Amniotic epithelial cell (primary cell): ENCODE measurements at places on chromosomes 5 and 9.

DNA sequence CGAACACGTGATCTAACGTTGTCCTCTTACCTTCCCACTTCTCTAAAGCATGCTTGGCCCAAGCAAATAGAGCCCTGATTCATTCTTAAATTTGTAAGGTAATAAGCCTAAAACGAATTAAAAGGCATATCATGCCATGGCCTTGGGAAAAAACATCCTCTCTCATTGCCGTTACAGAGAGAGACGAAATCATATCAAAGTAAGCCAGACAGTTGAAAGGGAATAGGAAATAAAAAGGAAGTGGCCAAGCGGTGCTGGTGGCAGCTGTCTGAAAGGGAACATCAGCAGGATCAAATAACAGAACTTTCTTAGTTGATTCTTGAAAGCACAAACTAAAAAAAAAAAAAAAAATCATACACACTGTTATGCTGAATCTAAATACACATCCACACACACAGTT, 49.1 kb upstream of the CDH6 start:
- DNase-seq = no peak

GRCh38 chr9:121439711-121440664, 59.7 kb downstream of the GGTA1 start:
- peak; percentile 26 for DNase-seq

GRCh38 chr5:181040631-181040945, 522 bp downstream of the BTNL9 start:
- no peak for DNase-seq

DNA sequence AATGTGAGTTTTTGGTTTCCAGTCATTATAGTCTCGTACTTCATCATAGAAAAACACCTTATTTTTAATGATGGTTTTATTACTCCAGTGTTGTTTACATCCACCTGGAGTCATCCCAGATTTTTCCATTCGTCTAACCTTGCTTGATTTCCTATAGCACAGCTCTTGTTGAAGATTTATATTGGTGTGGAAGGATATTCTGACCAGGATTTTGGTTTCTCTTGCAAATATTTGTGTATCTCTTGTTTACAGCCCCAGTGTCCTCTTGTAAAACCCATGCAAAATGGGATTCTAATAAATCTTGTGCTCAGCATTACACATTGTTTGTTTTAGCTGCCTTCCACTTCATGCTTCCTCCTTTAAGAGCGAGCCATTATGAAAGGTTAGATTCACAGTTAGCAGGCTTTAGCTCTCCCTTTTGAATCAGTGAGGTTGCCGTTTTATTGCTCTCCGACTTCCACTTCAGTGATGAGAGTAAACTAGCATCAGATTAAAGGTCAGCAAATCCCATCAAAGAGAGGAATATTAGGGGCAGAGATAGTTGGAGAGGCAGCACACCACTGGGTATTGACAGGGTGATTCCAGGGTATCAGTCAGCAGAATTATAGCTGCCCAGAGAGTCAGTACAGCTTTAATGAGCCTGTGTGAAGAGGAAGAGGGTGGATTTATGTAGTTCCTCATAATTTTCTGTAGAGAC, 157.1 kb downstream of the PBX3 start:
- no peak for DNase-seq

- DNase-seq = no peak
Observed at GRCh38 chr5:179452356-179453230, 97.8 kb upstream of the RUFY1 start.

- no peak for DNase-seq
Observed at GRCh38 chr5:5739490-5739945, 317.0 kb downstream of the ICE1 start.

- DNase-seq = no peak
Observed at GRCh38 chr5:141567513-141568117, 51.2 kb downstream of the DIAPH1 start.

GRCh38 chr5:178193251-178193809, 6.2 kb upstream of the GMCL2 start:
- DNase-seq = no peak

DNA sequence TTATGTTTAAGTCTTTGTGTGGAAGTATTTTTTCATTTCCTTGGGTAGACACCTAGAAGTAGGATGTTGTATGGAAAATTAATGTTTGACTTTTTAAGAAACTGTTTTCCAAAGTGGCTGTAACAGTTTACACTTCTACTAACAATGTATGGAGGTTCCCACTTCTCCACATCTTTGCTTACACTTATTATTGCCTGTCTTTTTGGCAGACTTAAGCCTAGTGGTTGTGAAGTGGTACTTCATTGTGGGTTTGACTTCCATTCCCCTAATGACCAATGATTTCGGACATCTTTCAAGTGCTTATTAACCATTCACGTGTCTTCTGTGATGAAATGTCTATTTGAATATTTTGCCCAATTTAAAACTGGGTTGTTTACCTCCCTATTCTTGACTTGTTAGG, 91.5 kb upstream of the CDKN2B start:
- DNase-seq = no peak

- DNase-seq = peak; percentile 78
Observed at GRCh38 chr9:18699764-18700163, 225.8 kb downstream of the ADAMTSL1 start.

GRCh38 chr9:98958271-98958984, 14.7 kb downstream of the COL15A1 start:
- DNase-seq = peak; percentile 71

- peak; percentile 35 for DNase-seq
Observed at GRCh38 chr9:108270051-108270450, 585.7 kb downstream of the ACTL7B start.
